ENCODE measurements at places on chromosomes 2 and 18.
A peak's percentile ranks its signal among the peaks of the same experiment; 100 is the strongest.

- DNase-seq = no peak
Observed at GRCh38 chr2:28588292-28588670, 92.4 kb downstream of the PLB1 start.

GRCh38 chr2:178882666-178883440, 75.6 kb upstream of the TTN start:
- no peak for DNase-seq

DNA sequence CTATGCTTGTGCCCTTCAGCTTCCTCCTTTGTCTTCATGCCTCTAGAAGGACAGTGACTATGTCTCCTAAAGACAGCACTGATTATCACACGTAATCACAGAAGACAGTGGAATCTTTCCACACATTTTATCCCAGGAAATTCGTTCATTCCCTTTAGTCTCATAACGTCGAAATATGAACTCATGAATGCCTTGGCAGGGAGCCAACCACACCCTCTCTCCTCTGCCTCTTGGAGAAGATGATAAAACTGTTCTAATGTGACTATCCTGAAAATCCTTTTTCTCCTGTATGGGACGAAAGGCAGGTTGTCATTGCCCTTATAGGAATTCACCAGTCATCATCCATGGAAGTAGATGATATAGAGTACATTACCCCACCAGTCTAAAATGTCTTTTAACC, 726.6 kb upstream of the FANCL start:
- no peak for DNase-seq

DNA sequence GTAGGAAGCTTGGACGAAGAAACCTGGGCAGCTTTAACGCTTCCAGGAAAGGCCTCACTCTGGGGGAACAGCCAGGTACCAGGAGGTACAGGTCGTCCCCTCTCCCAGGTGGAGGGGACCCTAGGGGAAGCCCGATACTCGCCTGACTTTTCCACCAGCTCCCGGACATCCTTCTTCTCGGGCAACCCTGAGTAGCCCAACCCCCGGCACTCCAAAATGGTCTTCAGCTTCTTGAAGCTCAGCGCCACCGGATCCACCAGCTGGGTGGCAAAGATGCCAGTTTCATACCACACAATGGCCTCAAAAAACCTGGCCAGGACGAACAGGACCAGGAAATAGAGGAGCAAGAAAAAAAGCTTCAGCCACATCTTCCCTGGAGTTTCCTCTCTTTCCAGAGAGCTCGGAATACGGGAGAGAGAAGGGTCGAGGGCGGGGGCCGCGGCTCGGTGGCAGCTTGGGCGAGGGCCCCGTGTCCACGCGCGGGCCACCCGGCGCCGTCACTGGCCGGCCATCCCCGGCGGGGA, 1.1 kb downstream of the RNF103 start:
- peak; percentile 53 for DNase-seq

DNA sequence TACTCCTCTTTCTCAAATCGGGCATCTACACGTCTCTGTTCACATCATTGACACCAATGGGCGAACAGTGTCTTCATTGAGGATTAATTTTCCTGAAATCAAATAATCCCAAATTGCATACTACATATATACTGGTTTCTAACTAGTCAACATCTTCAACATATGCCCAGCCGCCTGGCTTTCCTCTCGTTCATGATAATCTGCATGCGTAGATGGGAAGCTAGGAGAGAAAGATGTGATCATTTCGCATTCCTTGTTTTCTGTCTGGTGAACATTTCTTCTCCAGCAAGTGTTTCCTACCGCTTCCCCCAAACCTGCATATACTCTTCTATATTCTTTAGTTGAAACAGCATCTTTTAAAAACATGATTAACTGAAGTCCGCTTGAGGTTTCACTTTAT, 7.4 kb downstream of the TWIST2 start:
- DNase-seq = peak; percentile 8

GRCh38 chr2:17756668-17757067, 2.7 kb downstream of the GEN1 start:
- DNase-seq = no peak

DNA sequence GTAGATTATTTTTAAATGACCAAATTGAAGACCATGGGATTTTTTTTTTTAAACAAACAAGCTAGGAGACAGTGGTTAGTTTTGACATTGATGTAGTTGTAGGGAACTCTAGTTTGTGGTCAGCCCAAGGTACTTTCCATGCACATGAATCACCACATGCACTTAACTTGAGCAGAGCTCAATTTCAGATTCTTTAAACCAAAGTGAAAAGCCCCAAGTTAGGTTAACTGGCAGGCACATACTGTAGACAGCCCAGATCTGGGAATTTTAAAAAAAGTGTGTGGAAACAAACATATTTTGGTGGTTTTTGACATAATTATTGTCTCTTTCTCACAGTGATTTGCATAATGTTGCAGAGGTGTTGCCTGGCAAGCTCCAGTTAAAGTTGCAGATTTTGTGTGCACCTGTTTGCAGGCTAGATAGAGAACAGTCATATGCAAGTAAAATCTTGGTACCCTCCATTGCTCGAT, 88.4 kb downstream of the BCL2L11 start:
- DNase-seq = peak; percentile 55

DNA sequence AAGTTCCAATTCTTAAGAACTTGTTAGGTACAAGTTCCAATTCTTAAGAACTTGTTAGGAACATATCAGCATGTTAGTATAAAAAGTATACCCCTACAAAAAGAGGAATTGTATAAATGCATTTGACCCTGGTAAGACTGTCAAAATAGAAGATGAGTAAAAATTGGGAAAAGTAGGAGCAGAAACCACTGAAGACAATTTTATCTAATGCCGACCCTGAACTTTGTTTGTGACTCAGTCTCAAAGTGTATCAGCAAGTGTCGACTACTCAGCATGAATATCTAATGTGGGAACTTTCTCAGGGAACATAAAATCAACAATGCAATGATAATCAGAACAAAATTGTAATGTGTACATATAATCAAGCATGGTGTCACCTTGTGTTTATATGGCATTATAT, 583 bp upstream of the CD226 start:
- DNase-seq = no peak

DNA sequence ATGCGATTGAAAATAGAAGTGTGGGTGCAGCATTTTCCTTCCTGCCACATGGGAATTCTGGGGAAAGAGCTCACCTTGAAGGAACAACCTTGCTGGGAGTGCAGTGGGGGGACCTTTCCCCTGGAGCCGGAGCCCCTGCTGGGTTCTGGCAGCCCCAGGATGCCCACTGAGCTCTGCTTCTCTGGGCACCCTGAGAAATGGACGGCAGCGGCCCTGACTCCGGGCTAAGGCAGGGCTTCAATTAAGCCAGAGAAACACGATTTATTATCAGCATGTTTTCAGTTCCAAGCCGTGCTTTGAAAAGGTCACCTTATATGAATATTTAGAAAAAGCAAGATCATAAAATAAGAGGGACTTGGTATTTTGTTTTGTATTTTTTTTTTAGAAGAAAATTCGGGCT, 68.5 kb downstream of the KLHL29 start:
- DNase-seq = no peak

- DNase-seq = no peak
Observed at GRCh38 chr2:239398521-239398921, 2.3 kb downstream of the HDAC4 start.

- DNase-seq = peak; percentile 25
Observed at GRCh38 chr2:71898851-71899681, 248.6 kb downstream of the CYP26B1 start.

- DNase-seq = no peak
Observed at GRCh38 chr2:209511637-209512036, 87.8 kb downstream of the MAP2 start.

DNA sequence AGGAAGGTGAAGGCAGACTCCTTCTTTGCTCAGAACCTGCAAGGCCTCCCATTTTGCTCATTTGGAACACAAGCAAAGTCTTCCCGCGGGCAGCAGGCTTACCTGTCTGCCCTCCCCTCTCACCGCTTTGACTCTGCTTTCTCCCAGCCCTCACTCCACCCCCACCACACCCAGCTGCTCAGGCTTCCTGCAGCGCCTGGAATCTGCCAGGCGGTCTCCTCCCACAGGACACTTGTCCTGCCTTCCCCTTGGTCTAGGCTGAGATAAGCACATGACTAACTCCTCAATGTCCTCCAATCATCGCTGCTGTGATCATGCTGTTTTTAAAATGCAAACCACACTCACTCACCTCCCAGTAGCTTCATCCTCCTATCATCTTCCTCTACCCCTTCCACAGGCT, 430.0 kb downstream of the ZNF516 start:
- DNase-seq = no peak

DNA sequence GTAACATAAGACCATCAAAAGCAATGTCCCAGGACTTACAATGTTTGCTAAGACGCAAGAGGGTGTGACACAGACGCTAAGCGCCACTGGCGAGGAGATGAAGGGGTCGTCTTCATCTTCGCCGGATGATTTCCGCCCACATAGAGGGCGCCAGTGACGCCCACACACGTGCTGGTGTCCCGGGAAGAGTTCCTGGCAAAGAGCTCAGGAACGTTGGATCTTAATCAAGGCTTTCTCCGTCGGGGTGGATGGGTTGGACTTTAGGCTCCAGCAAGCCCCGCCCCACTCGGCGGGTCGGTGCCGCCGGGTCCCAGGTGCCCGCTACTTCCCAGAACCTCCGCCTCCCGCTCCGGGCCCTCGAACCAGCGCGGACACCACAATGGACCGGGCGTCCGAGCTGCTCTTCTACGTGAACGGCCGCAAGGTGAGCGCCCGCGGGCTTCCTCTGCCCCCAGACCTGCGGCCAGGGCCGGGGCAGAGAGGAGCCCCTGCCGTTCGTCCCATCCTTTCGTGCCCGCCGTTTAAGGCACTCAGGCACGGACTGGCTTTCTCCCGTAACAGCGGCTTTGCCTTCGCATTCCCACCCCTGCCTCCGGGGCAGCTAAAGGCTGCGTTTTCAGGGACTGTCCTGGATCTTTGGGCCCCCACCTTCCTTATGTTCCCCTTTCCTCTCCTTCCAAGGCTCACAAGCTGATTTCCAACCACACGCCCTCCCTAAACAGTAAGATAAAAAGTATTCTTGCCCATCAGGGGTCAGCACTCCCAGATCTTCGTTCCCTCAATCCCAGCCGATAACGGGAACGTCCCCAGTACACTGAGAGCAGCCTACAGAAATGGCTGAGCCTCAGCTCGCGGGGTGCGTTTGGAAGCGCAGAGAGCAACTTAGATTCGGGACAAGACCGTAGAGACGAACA, at the start of gene AOX1:
AOX1 (plus strand) TSS at position 285 of the 914 bp plus-strand sequence; CDS start at position 380, 95 bp downstream.
- no peak for DNase-seq

DNA sequence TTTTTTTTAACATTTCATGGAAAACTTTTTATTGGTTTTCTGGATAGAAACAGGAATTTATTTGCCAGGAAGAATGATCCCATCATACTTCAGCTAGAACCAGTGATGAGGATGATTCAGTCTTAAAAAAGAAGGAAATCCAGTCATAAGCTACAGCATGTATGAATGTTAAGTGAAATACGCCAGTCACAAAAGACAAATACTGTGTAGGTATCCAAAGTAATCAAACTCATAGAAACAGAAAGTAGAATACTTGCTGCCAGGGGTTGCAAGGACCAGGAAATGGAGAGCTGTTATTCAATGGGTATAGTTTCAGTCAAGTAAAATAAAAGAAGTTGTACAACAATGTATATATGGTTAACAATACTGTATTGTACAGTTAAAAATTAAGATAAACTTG, 21.3 kb downstream of the PSME4 start:
- DNase-seq = no peak

All from activated CD8-positive, alpha-beta memory T cell treated with anti-CD3 and anti-CD28 coated beads, Interleukin-2, amount 10 ng/mL, durations not matched to agents 7 days and 5 days (primary cell).